Stromal cell of bone marrow (primary cell): ENCODE measurements at places on chromosomes 7 and 10.

DNA sequence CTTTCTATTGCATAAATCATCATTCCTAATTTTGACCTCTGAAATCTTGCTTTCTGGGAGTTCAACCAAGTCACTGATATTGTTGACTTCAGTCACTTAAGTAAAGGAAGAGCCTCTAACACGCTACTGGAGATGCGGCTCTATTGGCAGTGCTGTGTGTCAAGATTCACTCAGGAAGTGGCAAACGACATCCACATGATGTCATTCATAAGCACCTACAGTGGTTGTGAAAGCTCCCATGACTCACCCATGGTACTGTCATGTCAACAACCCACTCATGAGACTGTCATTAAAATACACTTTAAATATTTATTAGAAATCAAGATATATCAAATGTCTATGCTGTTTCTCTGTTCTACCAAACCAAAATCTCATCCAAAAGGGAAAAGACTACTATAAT lies 52.5 kb upstream of the LHFPL3 start:
- DNase-seq, result no peak

- DNase-seq, result no peak
These were observed 5.6 kb downstream of the IMPDH1 start for GRCh38 chr7:128404143-128404681.

DNA sequence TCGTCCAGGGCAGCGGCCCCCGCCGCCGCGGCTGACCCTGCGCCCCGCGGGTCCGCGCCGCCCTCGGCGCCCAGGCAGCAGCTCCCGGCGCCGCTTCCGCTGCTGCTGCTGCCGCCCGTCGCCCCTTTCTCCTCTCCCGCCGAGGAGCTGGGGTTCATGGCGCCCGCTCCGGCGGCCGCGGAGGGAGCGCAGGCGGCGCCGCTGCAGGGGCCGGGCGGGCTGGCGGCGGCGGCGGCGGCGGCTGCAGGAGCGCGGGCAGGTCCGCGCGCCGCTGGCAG lies 286 bp downstream of the DGKI start:
- DNase-seq, result no peak

- peak; percentile 33 for DNase-seq
These were observed 367.7 kb upstream of the SEMA3D start for GRCh38 chr7:85554236-85555178.

GRCh38 chr10:49798275-49798674 lies 36.2 kb upstream of the OGDHL start:
- DNase-seq, result no peak

- DNase-seq, result no peak
These were observed 65.3 kb upstream of the NPTX2 start for GRCh38 chr7:98551611-98552273.

DNA sequence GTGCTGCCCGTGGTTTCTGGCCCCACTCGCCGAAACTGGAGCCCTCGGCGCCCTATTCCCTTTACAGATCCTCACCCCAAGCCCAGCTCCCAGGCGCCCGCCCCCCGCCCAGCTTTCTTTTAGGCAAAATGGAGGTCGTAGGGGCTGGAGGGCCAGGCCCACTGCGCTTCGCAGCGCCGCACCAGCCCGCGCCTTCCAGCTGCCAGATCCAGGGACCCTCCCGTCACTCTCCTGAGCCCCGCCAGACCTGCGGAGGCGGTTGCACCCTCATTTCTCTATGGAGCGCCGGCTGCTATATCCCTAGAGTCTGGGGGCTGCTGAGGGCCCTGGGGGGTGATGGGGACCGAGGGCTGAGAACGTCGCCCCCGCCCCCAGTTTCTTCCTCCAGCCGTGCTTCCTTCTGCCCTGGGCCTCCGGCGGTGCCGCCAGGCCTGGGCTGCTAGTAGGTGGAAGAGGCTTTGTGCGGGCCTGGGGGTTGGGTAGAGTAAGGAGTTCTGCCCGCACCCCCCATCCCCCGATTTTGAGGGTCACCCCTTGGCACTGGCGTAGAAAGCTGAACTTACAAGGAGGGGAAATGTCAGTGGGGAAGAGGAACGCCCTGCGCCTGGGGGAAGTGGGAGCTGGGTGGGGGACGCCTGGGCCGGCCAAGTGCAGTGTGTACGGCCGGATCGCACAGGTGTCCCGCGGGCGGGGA lies 1.0 kb downstream of the GNB2 start:
- no peak for DNase-seq

DNA sequence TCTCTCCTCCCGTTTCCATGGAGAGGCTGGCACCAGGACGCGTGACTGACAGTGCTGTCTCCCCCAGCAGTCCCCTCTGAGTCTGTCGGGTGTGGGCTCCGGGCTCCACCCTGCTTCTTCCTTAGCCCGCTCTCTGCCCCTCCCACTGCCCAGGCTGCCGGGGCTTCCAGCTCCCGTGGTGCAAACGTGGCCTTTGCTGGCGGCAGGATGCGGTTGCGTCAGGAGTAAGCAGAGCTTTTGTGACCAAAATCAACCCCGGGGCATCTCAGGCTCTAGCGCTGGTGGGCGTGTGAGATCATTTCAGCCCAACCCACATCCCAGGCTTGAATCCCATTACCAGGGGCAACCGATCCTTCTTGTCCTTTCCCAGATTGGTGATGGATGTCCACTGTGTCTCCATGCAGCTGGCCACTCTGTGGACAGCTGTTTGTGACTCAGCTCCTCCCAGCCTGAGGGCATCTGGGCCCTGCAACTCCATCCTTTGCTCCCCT lies 28.2 kb downstream of the PTPRE start:
- DNase-seq, result no peak

- DNase-seq, result no peak
These were observed 84.0 kb downstream of the NEUROD6 start for GRCh38 chr7:31256506-31256905.

GRCh38 chr7:128959296-128959695 lies 21.6 kb downstream of the IRF5 start:
- DNase-seq, result no peak

- DNase-seq, result no peak
These were observed 52.5 kb upstream of the CAMK2B start for GRCh38 chr7:44377681-44378421.

DNA sequence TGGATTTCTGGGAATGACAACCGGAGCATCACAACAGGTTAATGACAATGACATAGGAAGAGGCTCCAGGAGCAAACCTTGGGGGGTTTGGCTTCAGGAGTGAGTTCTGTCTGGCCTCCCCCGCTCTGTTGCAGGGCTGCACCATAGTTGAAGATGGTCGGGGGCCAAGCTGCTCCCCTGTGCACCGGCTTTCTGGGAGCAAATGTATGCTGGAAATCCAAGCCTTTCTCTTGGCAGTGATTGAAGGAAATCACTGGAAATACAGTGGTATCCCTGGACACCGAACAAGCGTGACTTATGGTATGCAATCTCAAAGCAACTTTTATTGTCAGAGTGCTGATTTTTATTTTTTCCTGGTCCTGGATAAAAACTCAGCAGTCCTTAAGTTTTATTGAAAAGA lies 251.9 kb upstream of the ZNF32 start:
- no peak for DNase-seq

DNA sequence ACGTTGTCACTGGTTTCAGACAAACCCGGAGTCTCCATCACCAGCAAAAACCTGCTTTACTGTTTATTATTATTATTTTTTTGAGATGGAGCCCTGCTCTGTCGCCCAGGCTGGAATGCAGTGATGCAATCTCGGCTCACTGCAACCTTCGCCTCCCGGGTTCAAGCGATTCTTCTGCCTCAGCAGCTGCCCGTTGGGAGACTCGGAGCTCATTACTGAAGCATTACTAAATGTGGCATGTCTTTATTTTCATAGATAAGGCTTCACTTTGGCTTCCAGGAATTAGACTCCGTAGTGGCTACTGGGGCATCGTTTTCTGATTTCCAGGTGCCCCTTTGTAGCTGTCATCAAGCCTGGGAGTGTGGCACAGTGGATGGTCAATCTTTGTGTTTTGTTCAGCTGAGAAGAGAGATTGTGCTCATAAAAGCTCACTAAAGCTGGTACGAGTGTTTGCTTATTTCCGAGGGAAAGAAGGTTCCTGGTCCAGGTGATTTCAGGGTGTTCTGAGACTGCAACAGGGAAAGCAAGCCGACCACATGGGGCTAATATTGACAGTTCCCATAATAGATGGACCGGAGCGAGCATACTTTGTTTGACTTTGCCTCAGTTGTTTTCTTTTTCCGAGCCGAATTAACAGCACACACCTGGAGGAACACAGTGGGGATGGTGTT lies 163.1 kb downstream of the CAMK1D start:
- DNase-seq, result no peak

GRCh38 chr10:131126321-131127137 lies 185.0 kb downstream of the TCERG1L start:
- DNase-seq, result no peak

- no peak for DNase-seq
These were observed 169.2 kb downstream of the PRKCQ start for GRCh38 chr10:6410830-6411229.

- no peak for DNase-seq
These were observed 198.5 kb upstream of the TMEM196 start for GRCh38 chr7:19971956-19972355.

GRCh38 chr10:103851261-103851660 lies 4.1 kb downstream of the SH3PXD2A start:
- no peak for DNase-seq

DNA sequence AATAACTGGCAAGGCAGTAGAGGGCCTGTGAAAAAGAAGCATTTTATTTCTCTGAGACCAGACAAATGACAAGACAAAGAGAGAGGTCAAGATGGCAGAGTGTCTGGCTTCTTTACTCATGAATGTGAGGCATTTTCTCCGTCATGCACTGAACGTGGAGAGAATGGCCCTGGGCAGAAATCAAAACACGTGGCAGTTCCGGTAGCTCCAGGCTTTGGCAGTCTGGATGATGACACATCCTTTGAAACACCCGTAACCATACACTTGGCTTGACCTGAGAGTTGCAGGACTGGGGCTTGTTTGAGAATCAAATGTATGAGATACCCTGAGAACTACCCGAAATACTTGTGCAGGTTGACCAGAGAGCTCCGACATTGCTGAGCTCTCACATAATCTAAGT lies 537.6 kb downstream of the ACTR3B start:
- DNase-seq, result no peak

GRCh38 chr7:90520484-90520883 lies 51.0 kb downstream of the PTTG1IP2 start:
- no peak for DNase-seq

GRCh38 chr7:112116894-112117293 lies 89.3 kb downstream of the DOCK4 start:
- DNase-seq, result no peak

GRCh38 chr10:101291331-101292193 lies 62.3 kb upstream of the LBX1 start:
- no peak for DNase-seq

DNA sequence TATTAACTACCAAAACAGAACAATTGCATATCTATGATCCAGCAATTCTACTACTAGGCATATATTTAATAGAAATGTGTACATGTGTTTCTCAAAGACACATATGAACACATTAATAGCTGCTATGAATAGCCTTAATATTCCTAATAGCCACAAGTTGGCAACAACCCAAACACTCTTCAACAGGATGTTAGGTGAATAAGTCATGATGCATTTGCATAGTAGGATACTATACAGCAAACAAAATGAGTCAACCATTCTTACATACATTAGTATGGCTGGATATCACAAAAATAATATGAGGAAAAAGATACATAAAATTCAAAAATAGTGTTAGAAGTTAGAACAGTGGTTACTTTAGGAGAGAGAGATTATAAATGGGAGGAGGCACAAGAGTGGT lies 26.8 kb upstream of the ZNF746 start:
- DNase-seq, result no peak

DNA sequence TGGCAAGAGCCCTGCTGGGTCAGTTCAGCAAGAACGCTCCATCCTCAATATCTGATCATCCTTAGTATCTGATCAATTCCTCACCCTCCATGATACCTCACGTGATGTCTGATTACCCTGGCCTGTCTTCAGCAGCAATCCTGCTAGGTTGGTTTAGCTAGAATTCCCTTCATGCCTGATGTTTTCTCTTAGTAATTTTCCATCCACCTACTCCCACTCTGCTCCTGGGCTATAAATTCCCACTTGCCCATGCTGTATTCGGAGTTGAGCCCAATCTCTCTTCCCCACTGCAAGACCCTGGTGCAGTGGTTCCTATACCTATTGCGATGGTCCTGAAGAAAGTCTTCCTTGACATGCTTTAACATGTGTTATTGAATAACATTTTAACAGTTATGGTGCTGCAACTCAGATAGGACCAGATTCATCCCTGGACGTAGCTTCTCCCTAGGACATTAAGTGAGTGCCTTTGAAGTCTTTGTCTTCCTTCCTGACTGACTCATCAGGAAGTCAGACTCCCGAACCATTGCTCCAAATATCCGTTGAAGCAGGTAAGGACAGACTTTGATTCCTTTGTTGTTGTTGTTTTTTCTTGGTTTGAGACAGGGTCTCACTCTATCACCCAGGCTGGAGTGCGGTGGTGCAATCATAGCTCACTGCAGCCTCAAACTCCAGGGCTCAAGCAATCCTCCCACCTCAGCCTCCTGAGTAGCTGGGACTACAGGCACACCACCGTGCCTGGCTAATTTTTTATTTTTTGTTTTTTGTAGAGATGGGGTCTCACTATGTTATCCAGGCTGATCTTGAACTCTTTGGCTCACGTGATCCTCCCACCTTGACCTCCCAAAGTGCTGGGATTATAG lies 29.4 kb upstream of the CLDN3 start:
- DNase-seq, result no peak

DNA sequence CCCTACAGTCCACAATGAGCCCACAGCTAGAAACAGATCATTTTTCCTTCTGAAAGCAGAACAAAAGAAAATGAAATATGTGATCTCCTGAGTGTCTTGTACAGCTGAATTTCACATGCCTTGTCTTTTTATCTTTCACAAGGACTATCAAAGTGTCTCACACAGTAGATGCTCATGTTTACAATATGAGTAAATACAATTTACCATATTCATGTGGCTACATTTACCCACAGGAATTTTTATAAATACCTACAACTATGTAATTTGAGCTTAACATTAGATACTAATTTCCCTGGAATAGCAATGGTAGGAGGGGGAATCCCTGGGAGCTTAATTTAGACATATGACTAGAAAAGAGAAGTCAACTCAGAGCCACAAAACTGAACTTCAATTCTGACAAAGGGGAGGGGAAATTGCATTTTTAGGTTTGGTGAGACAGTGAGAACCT lies 186.2 kb downstream of the MACC1 start:
- no peak for DNase-seq

DNA sequence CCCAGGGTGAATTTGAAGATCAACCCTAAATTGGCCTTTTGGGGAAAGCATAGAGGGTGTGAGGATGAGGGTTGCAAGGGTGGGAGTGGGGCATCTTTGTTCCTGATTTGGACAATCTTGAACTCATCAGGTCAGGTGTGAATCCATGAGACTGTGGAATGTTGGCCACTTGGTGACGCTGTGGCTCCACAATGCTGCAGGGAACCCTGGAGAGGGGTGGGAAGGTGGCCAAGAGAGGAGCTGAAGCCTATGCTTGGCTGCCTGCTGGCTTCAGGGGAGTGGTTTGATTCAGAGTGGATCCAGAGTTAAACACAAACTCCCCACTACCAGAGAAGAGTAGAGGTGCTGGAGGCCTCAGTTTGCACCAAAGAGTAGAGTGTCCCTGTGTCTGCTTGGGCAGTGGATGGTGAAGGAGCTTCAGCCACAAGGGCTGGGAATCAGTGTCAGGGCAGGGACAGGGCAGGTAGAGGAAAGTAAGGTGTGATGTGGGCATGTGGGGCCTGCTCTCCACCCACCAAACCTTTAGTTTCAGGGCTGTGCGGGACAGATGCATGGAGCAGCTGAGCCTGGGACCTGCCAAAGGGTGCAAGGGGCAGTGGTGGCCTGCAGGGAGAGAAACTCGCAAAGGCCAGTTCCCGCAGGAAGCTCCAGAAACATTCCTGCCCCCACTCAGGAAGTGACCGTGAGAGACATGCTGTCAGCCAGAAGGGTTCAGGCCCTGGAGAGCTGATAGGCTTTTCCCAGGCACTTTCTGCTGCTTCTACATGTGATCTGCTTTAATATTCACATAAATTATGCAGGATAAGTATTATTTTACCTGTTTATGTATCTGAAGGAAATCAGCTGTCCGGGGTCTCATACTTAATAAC lies 81.0 kb upstream of the PRSS58 start:
- no peak for DNase-seq
